ENCODE measurements at places on chromosomes 4 and X. TPM values are rescaled to one million over a fixed set of nuclear protein-coding genes. Genes with fewer than 3 reads are reported as not detected.

DNA sequence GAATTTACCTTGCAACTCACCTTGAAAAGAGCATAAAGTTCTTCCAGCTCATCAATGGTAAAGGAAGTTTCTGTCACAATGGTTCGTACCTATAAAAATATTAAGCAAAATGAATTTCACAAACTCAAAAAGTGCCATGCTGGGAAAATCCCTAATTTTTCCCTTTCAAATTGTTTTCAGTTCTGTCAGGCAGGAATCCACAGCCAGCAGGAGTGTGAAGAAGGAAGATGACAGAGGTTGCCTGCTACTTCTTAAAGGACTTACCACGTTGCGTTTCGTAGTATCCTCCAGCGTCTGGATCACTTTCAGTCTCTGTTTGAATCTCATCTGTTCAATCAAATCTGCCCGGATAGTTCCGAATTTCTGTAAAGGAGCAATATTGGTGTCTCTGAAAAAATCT, 70.3 kb upstream of the UCP1 start:
- no peak for DNase-seq

The MAGEB10 gene
- not detected for total RNA-seq

GRCh38 chrX:30230395-30230794, at the start of gene MAGEB3:
Gene MAGEB3, plus strand, starts transcription at chrX:30230657. Its CDS starts 5,268 bp downstream, at chrX:30235925.
- no peak for DNase-seq

DNA sequence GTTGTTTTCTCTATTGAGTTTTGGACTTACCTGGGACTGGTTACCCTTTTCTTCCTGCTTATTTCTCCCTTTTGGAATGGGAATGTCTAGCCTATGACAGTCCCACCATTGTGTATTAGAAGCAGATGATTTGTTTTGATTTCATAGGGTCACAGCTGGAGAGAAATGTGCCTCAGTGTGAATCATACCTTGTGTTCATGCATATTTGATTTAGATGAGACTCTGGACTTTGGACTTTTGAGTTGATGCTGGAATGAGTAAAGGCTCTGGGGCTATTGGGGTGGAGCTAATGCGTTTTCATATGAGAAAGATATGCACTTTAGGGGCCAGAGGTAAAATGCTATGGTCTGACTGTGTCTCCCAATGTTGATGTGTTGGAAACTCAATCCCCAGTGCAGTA, 30.5 kb upstream of the TEX13C start:
- DNase-seq = no peak

DNA sequence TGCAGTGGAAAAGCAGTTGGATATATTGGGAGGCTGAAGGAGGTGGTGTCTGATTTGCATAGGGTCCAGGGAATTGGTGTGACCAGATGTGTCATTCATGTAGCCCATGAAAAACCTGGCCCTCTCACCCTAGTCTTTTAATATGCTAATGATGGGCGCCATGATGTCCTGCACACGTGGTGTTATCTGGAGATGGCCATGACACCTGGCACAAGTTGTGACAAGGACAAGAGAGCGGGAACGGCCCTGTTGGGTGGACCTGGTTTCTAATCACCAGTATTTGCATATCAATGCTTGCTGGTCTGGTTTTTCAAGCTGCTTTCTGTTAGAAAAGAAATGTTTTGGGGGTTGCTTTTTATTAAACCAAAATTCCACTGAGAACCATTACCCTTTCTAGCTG, 87.4 kb downstream of the ZXDA start:
- DNase-seq = no peak
